ENCODE measurements at places on chromosomes 3 and 15.

DNA sequence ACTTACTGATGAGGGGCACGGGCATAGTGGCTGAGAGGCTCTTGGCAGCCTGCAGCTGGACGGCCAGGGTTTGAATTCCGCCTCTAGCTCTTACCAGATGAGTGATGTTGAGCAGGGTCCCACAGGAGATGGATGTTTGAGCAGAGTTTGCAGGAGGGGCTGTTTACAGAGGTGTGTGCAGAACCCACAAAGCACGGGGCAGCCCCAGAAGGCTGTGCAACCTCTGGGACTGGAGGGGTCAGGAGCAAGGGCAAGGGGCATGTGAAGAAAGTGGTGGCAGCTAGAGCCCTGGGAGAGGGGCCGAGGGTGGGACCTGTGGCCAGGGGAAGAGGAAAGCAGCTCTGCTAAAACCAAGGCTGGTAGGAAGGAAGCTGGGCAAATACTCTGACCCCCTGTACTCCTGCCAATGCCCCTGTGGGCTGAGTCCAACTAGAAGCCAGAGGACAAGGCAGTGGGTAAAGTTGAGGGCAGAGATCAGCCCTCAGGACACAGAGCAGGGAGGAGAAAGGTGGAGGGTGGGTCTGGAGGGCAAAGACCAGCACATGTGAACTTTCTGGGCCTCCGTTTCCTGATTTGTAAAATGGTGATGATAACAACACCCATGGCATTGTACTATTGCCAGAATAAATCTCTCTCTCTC, 53.9 kb upstream of the ITGA11 start:
- DNase-seq, result no peak

DNA sequence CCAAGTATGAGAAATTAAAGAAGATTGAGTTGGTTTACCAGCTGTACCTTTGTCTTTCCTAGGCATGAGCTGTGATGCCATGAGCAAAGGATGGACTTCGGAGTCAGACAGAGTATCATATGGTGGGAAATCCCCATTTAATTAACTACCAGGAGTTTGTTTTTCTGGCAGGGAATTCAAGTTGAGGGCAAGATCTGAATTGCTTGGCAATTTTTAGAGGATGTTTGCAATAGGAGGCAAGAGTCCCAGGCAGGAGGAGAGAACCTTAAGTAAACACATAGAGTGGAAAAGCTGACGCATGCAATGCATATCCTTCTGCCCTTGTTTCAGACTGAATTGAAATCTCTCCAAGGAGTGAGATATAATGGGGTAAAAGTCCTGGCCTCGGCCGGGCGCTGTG, 569.7 kb upstream of the MDFIC2 start:
- no peak for DNase-seq

GRCh38 chr15:49045751-49046219, 461 bp downstream of the SECISBP2L start:
- DNase-seq, result no peak

DNA sequence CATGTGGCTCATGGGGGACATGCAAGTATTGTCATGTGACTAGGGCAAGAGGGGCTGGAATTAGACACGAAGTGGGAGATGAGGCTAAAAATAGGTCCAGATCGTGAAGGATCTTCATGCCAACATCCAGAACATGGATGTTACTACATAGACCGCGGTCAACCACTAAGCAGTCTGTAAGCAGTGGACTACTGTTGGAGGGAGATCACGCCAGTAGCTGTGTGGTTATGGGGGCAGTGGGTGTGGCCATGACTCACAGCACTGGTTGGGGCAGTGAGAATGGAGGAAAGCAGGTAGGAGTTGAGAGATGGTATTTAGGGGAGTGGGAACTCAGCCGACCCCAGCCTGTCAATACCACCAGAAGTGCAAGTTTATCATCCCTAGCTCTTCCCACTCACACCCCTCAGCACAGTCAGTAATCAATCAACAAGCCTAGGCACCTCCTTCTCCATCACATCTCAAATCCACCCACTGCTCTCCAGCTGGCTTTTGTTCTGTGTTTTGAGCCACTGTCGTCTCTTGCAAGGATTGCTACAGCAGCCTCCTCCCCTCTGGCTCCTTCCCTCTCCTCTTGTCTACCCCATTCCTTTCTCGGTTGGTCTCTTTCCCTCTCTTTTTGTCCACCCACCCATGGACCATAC, 107.2 kb upstream of the ABHD17C start:
- no peak for DNase-seq

DNA sequence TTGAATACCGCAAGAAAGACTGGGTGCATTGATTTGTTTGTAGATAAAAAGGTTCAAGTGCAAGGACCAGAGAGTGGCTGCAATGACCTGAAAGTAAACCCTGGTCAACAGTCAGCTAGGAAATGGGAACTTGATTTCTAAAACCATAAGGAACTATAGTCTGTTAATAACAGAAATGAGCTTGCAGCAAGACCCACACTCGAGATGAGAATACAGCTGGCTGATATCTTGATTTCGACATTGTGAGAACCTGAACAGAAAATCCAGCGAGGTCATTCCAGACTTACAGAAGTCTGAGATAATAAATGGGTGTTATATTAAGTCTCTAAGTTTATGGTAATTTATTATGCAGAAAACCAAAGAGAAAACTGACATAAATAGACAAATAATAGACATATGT, 177.3 kb downstream of the NFKBIZ start:
- DNase-seq, result no peak

GRCh38 chr15:88484682-88485331, 17.3 kb downstream of the MRPS11 start:
- no peak for DNase-seq

DNA sequence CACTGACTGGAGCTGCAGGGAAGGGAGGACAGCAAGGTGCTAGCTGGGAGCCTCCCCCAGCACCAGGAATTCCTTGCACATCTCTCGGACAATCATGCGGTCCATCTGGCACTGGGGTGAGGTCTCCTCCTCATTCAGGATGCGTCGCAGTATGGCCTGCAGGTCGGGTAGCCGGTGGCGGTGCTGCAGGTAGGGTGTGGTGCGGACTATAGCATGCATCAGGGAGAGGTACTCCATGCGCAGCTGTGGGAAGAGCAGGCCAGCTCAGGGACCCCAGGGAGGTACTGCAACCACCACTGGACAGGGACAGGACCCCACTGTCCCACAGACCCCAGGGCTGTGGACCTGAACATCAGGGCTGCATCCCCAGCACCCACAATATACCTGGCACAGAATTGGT, 11.2 kb downstream of the NCKIPSD start:
- DNase-seq, result no peak

- no peak for DNase-seq
Observed at GRCh38 chr15:50209809-50210208, 27.8 kb downstream of the SLC27A2 start.

GRCh38 chr15:83066034-83066733, 868 bp downstream of the BTBD1 start:
- no peak for DNase-seq

DNA sequence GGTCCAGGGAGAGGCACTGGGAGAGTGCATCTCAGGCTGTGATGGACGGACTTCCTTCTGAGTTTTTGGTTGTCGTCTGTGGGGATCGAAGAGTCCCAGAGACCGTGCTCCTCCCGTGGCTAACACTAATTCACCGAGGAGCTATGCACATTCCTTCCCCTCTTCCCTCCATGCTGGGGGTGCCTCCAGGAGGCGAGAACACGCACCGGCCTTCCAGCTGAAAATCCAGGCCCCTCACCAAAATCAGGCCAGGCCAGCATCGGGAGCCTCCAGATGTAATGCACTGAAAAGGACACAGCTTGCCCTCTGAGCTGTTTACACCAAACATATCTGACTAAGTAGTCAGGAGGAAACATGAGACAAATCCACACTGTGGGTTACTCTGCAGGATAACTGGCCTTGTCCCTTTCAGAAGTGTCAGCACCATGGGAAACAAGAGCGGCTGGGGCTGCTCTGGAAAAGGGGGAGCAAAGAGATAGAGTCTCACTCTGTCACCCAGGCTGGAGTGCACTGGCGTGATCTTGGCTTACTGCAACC, 5.5 kb downstream of the RNU5B-1 start:
- no peak for DNase-seq

DNA sequence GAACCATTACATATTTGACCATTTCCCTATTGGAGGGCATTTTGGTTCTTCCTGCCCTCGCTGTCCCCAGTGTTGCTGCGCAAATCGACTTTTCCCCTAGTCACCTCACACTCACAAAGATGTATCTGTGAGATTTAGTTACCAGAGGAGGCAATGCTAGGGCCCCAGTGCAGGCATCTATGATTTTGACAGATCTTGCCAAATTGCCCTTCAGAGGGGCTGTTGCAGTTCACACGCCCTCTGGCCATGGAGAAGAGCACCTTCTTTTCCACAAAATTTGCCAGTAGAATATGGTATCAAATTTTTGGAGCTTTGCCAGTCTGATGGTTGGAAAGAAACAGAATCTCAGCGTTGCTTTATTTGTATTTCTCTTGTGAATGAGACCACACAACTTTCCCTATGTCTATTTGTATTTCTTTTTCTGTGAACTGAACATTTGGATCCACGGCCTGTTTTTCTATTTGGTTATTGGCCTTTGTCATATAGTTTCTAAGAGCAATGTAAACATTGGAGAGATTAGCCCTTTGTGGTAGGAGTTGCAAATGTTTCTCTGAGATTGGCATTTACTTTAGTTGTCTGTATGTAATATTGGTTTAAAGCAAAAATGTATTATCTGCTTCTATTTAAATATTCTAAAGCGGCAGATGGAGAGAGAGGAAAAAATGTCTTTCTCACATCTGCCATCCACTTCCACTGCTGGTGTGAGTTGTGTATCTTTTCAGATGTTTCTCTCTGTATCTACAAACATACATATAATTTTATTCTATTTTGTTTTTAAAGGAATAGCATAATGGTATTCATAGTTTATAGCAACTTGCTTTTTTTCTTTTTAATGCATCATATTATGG, 66.1 kb downstream of the DNASE1L3 start:
- no peak for DNase-seq

GRCh38 chr15:93987068-93987467, 244.3 kb upstream of the MCTP2 start:
- no peak for DNase-seq

- no peak for DNase-seq
Observed at GRCh38 chr15:71638876-71639275, 171.5 kb upstream of the NR2E3 start.

DNA sequence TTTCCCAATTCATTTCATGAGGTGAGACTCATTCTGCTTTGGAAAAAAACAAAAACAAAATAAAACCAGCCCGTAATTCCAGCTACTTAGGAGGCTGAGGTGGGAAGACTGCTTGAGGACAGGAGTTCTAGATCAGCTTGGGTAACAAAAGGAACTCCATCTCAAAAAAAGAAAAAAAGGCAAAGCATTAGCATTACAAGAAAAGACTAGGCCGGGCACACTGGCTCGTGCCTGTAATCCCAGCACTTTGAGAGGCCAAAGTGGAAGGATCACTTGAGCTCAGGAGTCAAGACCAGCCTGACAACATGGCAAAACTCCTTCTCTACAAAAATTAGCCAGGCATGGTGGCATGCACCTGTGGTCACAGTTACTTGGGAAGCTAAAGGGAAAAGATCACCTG, 33.9 kb downstream of the TRPM7 start:
- DNase-seq, result no peak

DNA sequence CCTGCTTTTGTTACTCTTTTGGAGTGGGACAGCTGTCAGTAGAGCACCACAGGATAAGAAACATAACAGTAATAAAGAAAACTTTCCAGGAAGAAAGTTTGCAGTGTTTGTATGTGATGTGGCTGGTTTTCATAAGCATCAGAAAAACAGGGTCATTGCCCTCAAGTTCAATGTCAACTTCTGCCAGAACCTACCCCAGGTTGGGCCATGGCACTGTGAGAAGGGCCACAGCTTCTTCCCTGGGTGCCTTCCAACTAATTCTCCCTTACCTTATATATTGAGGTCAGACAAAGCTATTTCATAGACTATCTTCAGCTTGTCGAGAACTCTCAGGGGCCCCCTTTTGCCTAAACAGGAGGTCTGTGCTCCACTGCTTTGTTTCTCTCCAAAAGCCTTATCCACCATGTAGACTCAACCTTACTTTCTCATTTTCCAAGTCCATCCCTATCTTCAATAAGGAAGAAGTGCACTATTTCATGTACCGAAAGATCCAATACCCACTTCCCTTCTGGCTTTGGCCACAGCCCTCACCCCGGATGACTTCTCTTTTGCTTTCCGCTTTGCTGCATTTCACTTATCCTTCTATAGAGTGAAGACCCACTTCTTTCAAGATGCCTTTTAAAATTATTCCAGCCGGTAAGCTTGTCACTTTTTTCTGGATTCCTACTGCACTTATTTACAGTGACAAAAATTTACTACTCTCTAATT, 38.2 kb upstream of the PLCL2 start:
- no peak for DNase-seq

- DNase-seq, result no peak
Observed at GRCh38 chr3:11331101-11331500, 58.9 kb downstream of the ATG7 start.

DNA sequence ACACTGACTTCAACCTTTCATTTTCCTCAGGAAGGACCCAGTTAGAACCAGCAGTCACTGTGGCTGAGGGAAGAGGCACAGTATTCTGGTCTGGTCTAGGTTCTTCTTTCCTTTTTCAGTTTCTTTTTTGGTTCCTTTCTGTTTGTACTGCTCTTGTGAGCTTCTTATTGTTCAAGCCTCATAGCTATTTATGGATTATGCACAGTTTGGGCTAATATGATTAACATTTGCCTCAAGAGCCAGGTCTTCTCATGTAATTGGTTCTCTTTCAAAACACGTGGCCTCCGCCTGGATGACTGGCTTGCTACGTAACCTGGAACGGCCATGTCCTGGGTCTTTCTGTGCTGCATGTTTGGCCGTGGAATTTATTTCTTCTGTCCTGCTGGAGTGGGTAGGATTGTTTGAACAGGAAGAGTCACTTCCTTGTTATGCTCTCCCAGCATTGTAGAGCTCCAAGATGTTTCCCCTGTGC, 43.3 kb downstream of the RBMS3 start:
- peak; percentile 15 for DNase-seq

- DNase-seq, result no peak
Observed at GRCh38 chr15:95709959-95710695, 620.4 kb upstream of the NR2F2 start.

- DNase-seq, result no peak
Observed at GRCh38 chr15:53758412-53758811, 1.1 kb downstream of the WDR72 start.

- DNase-seq, result no peak
Observed at GRCh38 chr15:36958606-36959005, 141.7 kb downstream of the MEIS2 start.

DNA sequence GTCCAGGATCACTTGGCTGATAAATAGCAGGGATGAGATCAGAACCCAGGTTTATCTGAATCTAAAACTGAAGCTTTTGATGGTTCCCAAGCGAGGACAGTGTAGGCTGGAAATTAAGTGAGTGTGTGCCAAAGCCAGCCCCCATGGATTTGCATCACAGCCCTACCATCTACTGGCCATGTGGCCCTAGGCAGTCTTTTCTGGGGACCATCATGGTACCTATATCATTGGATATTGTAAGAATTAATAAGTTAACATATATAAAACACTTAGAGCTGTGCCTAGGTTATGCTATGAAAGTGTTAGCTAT, 32.8 kb upstream of the SSR3 start:
- DNase-seq, result no peak

DNA sequence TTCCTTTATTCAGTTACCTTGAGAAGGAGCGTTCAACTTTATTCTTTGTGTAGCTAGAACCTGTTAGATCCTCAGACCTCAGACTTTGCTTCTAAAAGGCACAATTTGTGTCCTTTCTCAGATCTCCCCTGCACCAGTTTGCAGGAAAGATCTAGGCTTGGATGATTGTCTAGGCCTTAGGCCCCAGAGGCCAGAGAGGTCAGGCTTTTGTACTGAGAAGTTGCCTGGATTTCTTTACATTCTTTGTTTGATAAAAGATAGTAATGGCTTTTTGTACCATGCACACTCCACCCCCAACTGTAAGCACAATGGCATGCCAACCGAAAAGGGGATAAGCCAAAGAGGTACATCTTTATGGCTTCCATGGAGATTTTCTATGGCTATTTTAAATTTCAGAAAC, 719.6 kb upstream of the NR2F2 start:
- no peak for DNase-seq

Data from Panc1 (cell line).